Activated T-cell treated with anti-CD3 and anti-CD28 coated beads for 1 hour (primary cell): ENCODE measurements at places on chromosomes 1 and 21.

DNA sequence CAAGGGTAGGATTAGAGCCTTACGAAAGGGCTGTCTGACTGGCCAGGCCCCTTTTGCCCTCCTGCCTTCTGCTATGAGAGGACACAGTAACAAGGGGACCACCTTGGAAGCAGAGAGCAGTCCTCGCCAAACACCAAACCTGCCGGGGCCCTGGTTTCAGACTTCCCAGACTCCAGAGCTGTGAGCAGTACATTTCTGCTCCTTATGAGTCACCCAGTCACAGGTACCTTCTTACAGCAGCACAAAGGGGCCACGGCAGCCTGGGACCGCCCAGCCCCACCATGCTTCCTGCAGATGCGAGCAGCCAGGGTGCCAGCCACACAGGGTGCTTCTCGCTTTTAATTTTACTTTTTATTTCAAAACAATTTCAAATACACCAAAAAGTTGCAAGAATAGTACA is 17.2 kb upstream of the POFUT2 start:
- no peak for DNase-seq

DNA sequence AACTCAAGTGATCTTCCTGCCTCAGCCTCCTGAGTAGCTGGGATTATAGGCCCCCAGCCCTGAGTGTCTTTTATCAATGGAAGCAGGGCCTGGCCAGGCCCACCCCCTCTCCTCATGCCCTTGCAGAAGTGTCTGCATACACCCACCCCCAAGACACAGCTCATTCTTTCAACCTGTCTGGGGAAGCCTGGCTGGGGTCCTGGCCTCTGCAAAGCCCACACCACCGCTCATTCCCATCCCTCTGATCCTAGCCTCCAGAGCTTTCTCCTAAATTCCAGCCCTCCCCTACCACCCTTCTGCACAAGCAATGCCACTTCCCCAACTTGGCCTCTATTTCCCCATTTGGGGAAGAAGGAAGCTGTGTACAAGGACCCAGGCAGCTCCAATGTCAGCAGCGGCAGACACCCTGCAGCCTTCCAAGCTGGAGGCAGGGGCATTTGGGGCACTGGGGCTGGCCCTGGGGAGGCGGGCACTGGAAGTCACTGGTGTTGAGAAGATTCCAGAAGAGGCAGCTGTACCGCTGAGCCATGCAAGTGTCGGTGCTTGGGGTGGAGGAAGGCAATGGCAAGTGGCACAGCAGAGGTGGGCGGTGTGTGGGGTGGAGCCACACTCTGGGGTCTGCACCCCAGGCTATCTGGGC is 33.7 kb upstream of the ARF1 start:
- no peak for DNase-seq

DNA sequence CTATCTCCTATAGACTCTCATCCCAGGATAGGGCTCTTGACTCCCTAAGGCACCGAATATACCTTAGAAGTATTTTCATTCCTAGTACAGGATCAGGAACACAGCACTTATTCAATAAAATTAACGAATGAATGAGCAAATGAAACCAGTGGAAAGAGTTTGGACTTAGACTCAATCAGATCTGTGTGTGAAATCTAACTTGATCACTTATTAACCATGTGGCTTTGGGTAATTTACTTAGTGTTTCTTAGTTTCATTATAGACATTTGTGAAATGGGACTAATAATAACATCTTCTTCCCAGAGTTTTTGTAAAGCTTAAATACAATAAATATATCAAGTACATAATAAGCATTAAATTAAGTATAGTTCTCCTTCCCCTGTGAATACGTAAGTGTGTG is 230.1 kb downstream of the ADGRL2 start:
- no peak for DNase-seq

DNA sequence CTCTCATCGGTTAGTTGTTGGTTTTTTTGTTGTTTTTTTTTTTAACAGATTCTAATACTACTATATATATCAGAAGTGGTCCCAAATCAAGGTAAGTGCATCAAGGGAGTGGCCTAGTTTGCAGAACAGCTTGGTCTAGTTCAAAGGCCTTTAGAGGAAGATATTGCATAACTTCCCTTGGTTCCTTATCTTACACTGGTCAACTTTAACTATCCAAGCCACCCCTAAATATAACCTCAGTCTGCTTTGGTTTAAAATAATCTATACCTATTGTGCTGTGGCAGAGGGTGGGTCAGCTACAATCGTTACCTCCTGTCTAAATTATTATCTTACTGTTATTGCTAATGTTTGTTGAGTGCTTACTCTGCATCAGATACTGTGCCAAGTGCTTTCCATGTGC is 6.9 kb downstream of the S100A12 start:
- no peak for DNase-seq

GRCh38 chr1:98373056-98373455 is 288.5 kb upstream of the SNX7 start:
- DNase-seq = no peak

DNA sequence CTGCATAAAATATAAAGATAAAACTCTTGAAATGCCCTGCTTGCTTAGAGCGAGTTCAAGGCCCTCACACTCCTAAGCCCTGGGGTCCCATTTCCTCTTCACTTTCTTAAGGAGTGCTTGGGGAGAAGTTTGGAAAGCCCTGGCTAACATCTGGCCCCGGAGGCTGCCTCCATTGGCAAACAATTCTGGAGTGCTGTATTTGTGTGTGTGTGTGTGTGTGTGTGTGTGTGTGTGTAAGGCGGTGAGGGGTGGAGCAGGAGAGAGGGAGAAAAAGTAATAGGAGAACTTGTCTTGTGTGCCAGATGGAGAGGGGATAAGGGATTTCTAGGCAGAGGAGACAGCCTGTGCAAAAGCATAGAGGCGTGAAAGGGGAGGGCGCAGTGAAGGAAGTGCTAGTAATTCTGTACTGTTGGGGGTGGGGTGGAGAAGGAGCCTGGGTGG is 578 bp upstream of the TRIM62 start:
- DNase-seq = no peak

GRCh38 chr1:202599669-202600431 is 110.4 kb downstream of the SYT2 start:
- no peak for DNase-seq

DNA sequence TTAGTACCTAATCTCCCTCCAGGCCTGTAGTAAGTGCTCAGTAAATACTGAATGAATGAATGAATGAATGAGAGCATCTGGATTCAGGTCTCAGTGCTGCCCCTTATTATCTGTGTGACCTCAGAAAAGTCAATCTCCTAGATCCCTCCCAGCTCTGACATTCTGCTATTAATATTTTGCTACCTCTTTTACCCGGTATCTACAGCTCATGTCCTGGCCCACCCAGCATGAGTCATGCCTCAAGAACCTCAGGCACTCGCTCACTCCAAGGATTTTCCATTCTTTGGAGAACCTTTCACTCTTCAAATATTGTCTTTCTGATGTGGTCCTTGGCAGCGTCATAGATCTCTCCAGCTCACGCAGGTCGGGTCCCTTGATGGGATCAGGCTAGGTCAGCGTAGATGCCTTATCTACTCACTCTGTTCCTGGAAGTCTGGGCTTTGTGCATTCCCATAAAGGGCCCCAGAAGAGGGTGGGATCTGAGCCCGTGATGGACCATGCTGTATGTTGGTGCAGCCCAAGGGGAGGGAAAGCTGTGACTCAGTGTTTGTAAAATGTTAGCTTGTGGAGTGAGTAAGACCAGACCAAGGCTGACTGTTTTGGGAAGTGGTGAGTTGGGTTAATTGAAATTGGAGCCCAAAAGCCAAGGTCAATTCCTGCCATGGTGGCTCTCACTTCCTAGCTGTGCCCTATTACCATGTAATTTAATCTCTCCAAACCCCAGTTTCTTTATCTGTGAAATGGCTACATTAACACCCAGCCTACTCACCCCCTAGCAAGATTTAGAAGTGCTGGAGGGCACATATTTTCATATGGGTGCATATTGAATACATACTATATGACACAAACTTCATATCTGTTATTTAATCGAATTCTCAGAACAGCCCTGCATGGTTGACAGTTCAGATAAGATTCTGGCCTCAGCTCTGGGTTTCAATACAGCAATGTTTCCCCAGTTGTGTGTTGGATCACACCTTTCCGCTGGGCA is 214.1 kb upstream of the USP24 start:
- DNase-seq = no peak

DNA sequence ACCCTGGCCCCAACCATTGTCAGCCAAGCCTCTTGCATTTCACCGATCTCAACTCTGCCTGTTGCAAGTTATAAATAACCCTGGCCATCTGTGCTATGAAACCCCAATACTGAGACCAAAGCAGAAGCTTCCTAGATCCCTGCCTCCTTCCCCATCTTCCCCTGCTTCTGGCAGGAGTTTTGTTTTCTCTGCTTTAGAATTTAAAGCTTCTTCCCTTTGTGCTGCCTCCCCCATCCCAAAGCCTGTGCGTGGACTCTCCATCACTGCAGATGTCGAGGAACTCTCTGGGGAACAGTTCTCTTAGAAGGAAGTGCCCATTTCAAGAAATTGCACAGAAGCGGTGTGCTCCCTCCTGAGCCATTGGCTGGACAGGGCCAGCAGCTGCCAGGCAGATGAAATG is 17.4 kb upstream of the MYOG start:
- no peak for DNase-seq

GRCh38 chr1:235851939-235852338 is 14.8 kb downstream of the LYST start:
- no peak for DNase-seq

DNA sequence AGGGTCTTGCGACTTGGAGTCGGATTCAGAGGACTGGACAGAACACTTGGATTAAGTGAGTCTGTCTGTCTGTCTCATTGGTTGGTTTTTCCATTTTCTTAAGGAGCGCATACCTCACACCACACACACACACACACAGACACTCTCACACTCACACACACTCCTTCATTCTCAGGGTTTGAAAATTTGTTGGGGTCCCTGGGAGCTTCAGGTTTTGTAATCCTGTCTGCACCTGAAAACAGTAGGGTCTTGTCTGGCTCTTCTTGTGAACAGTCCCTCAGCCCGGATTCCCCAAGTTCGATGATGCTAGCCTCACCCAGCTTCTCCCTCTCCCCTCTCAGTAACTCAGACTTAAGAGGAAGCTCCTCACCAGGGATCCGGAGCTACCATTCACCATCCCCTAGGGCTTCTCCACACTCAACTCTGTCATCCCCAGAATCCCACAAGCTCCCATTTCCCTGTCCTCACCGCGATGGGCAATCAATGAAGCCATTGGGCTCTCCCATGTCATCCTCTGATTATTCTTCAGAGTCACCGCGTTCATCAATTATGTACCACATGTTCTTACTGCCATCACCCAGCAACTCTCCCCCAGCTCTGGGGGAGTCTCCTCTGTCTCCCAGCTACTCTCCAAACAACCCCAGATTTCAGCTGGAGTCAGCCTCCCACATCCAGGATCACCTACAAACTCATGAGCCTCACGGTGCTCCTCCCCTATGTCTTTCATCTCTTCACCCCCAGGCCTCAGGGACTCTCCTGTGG is 1530.9 kb upstream of the TPTE start:
- no peak for DNase-seq

DNA sequence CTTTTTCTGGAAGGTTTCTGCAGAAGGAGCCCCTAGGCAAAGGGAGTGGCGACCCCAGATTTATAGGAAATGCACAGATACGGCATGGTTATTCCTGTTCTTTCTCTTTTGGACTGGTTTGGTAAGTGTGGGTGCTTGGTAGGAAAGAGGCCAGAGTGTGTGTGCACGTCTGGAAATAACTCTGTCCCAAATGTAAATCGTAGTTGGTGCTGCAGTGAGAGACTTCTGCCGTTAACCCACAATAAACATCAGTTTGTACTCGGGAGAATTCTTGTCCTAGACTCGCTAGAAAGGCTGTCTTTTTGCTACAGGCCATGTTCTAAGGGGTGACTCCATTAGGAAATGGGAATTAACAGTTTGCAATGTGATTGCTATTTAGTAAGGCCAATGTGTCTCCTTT is 779 bp downstream of the SLC44A3 start:
- no peak for DNase-seq

- DNase-seq = no peak
These were observed 67.6 kb downstream of the OLFML2B start for GRCh38 chr1:161956097-161956496.

- no peak for DNase-seq
These were observed 100.2 kb upstream of the IPO9 start for GRCh38 chr1:201728731-201729130.

DNA sequence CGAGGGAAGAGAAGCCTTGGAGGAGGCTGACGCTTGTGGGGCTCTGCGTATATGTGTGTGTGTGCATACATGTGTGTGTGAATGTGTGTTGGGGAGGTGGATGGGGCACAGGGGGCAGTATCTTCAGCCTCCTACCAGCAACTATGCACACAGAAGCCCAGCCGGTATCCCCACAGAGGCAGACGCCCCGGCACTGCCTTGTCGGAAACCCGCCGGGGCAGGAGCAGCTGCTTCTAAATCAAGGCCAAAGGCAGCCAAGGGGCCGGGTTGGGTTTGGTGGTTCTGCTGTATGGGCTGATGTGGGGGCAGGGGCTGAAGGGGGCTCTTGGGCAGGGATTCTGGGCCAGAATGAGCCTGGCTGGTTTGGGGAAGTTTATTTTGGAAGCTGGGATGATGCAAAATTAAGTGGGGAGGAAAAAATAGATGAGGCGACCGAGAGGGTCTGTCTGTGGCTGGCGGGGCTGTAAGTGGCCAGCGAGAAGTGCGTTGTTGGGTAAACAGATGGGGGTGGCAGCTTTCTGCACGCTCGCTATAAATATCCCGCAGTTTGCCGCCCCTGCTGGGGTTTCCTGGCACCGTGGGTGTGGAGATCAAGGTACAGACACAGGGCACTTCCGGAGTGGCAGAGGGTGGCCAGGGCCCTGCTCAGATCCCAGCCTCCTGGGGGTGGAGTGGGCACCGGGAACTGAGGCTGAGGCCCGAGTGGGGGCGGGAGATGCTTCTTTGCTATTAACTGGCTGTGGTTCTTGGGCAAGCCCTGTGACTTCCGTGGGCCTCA is 11.0 kb upstream of the WNT4 start:
- DNase-seq = no peak

- DNase-seq = no peak
These were observed 10.1 kb upstream of the MATN1 start for GRCh38 chr1:30733493-30733892.

DNA sequence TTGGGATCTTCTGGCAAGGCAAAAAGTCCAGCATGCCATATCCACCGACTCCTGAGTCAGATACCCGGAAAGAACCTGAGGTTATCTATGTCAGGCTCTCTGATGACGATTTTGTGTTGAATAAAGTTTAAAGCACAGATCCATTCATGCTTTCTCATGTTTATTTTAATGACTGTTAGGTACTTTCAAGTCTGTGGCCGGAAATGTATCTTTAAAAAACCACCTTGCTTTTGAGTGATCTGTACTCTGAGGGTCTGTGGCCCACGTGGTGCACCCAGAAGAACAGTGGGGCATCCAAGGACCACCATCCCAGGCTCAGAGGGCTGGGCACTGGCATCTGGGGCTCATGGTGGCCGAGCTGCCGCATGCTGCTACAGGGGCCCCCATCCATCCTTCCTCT is 30.1 kb upstream of the VASH2 start:
- DNase-seq = no peak

DNA sequence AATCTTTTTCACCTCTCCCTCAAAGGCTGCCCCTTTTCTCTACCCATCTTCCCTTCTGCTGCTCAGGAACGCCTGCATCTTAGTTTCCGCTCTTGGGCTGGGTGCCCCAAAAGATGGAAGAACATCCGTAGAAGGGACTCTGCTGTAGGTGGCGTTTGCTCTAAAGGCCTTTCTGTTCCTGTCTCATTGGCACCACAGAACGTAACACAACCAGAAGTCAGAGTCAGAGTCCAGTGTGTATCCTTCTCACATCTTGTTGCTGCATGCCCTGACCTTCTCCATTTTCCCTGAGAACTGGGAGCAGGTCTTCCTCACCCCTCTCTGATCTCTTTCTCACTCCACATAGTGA is 103.3 kb downstream of the RNF220 start:
- DNase-seq = no peak
